Activated CD8-positive, alpha-beta memory T cell treated with anti-CD3 and anti-CD28 coated beads for 24 hours (primary cell): ENCODE measurements at places on chromosomes 2 and 18.
A peak's percentile ranks its signal among the peaks of the same experiment; 100 is the strongest.

GRCh38 chr2:103383541-103383940 lies 621.7 kb downstream of the TMEM182 start:
- no peak for DNase-seq

- DNase-seq = no peak
These were observed 200.2 kb downstream of the STK39 start for GRCh38 chr2:168047091-168047690.

- no peak for DNase-seq
These were observed 256.4 kb downstream of the BCL2 start for GRCh38 chr18:63063171-63063570.

DNA sequence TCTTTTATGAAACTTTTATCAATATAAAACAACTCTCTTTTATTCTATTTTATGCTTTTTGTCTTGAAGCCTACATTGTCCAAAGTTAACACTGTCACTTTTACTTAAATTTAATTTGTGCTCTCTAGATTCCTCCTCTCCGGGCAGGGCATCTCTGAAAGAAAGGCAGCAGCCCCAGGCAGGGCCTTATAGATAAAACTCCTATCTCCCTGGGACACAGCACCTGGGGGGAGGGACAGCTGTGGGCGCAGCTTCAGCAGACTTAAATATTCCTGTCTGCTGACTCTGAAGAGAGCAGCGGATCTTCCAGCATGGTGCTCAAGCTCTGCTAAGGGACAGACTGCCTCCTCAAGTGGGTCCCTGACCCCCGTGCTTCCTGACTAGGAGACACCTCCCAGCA lies 447.7 kb upstream of the FANCL start:
- no peak for DNase-seq

- DNase-seq = no peak
These were observed 53.7 kb downstream of the SNTG2 start for GRCh38 chr2:1004398-1004797.

DNA sequence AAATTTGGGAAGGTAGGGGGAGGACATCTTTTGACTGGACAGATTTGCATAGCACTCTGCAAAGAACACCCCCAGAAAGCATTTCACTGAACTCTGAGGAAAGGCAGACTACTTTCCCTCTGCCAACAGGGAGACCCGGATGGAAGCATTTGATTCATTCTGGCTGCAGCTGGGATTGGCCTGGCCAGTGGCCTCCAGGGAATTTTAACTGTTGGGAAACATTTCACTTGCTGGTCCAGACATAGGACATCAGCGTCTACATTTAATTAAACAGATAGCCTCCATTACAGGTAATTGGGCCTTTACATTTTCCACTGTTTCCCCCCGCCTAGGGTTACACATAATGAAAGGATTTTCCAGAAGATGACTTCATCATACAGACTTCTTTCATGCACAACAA lies 92.8 kb downstream of the MARCHF4 start:
- DNase-seq = no peak

- DNase-seq = no peak
These were observed 132.3 kb downstream of the HDAC4 start for GRCh38 chr2:239268549-239268948.

DNA sequence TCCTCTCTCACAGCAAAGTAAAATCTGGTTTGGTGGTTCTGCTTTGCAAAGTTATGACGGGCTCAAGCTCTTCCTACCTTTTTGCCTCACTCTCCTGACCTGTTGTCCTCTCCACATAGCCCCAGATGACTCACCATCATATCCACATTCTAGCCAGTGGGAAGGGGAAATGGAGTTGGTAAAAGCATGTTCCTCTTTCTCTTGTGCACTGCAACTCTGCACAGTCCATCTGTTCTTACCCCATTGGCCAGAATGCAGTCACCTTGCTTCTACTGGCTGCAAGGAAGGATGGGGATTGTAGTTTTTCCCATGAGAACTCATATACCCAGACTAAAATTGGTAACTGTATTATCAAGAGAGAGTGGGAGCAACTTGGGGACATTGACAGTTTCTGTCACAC lies 50.4 kb upstream of the SMIM21 start:
- DNase-seq = no peak

- no peak for DNase-seq
These were observed 163.4 kb downstream of the UBE2E3 start for GRCh38 chr2:181143790-181144300.

GRCh38 chr18:58254873-58255511 lies 211.0 kb downstream of the NEDD4L start:
- no peak for DNase-seq

DNA sequence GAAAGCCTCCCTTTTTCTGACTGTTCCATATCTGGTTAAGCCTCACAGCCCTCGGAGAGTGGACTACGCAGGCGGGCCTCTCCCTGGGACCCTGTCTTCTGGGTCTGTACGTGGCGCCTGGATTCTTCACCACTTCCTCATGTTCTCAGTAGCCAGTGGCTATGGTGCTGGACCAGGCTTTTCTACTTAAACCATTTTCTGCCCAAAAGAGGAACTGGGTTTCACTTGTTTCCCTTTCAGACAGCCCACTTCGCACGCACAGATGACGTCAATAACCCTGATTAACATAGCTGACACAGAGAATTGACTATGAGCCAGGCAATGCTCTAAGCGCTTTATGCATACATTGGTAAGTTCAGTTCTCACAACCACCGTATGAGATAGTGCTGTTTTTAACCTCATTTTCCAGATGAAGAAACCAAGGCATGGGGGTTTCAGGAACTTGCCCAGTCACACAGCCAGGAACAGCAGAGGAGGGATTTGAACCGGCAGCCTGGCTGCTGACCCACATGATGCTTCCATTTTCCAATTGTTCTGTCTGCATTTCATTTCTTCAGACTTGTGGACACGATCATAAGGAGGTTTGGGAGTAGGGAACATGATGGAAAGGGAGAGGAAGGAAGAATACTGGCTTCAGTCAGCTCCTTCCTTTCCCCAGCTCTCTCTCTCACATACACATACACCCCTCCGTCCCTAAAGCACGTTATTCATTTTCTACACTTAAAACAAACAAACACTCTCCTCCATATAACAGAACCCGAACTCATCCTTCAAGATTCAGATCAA lies 41.7 kb downstream of the MYOM1 start:
- no peak for DNase-seq

GRCh38 chr2:25421289-25421688 lies 79.6 kb upstream of the DNMT3A start:
- DNase-seq = no peak

DNA sequence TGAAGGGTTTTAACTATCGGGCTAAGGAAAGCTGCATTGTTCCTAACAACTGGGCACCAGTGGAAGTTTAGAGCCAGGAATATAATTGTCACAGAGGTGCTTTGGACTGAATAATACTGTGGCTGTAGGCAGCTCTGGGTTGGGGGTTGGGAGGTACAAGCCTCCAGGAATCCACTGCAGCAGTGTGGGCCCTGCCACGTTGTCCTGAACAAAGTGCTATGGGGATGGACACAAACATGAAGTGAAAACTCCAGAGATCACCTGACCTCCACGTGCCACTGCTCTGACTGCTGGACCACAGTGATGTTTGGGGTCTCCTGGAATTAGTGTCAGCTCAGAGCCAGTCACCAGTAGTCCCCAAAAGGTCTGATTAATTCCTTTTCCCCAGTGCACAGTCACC lies 110.9 kb downstream of the BCL2 start:
- no peak for DNase-seq

- no peak for DNase-seq
These were observed 4.7 kb upstream of the CFAP65 start for GRCh38 chr2:219045937-219046550.

DNA sequence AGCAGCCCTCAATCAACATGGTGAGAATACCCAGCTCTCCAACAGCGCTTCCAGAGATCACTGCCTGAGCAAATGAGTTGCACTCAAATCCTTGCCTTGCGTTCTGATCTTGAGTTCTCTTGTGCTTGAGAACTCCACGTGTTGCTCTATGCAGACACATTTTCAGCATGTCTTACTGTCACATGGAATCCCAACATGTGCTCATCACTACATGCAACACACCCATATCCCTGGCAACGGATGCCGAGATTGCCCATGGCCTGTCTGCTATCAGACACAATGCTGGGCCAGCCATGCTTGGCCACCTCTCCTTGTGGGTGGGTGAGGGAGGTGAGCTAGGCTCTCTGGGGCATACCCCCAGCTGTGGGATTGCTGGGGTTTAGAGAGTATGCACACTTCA lies 91.9 kb upstream of the LDAH start:
- no peak for DNase-seq

- DNase-seq = no peak
These were observed 722.6 kb downstream of the METTL4 start for GRCh38 chr18:1848716-1849115.

GRCh38 chr2:121033461-121033996 lies 251.5 kb downstream of the TFCP2L1 start:
- no peak for DNase-seq

DNA sequence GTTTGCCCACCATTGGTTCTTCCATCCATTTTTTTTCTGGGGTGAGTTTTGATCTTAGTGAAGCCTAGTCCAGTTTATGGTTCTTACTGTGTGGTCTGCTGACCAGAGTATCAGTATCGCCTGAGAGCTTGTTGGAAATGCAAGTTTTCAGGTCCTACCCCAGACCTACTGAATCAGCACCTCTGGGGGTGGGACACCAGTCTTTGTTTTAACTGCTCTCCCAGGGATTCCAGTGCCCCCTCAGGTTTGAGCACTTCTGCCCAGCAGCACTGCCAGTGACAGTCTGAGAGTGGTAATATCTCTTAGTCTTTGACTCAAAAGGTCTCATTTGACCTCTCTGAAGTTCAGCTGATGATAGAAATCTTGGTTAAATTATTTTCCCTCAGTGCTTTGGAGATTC lies 269.3 kb downstream of the ALPK2 start:
- no peak for DNase-seq

- DNase-seq = no peak
These were observed 52.9 kb downstream of the PXDN start for GRCh38 chr2:1691366-1691765.

- peak; percentile 98 for DNase-seq
These were observed 99.0 kb downstream of the ZFP36L2 start for GRCh38 chr2:43127208-43127940.

DNA sequence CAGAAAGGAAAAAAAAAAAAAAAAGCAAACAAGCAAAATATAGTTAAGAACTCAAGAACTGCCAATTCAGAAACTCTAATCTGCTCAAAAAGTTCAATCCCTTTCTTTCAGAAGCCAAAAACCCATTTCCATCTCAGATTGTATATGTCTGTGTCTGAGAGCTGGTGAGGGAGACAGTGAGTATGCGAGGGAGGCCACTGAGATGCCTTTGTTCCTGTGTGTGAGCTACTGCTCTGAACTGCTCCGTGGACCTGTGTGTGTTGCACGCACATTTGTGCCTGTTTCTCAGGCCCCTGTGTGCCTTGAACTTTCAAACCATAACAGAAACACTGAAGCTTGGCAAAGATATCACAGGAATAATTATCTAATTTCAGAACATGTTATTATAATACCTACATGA lies 2.5 kb upstream of the PKDCC start:
- no peak for DNase-seq

DNA sequence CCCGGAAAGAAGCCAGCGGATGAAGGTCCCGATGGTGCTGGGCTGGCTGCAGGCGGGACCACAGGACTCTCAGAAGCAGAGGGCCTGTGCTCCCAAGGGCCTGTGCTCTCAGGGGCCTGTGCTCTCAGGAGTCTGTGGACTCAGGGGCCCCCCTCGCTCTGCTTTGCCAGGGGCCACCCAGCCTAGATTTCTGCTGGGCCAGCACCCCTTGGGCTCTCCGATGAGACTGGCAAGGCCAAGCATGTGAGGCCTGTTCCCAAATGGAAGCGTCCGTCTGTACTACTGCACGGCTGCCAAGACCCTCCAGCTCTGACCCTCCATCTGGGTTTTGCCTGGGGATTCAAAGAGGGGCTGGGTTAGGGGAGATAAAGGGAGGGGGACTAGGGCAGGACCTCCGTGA lies 54.6 kb downstream of the SH3BP4 start:
- no peak for DNase-seq

GRCh38 chr2:224659714-224660113 lies 56.5 kb downstream of the CCDC195 start:
- DNase-seq = no peak

GRCh38 chr2:238929242-238930081 lies 81.6 kb downstream of the TWIST2 start:
- no peak for DNase-seq

DNA sequence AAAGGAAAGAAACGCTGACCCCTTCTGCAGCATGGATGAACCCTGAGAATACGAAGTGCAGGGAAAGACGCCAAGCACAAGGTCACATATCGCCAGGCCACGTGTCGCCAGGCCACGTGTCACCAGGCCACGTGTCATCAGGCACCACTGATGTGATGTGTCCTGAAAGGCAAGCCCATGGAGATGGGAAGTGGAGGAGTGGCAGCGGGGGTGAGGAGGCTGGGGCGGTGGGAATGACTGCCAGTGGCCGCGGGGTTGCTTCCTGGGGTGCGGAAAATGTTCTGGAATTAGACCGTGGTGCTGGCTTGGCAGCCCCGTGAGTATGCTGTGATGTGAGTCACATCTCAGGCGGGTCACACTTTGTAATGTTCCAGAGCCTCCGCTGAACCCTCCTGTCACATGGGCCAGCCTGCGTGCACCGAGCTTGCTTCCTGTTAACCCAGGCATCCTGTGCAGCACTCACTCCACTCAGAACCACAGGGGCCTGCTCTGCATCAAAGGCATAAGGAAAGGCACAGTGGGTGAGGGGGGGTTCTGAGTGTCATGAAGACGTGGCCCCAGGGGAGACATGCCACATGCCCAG lies 39.0 kb downstream of the SLC66A2 start:
- peak; percentile 71 for DNase-seq

GRCh38 chr2:127067620-127068350 lies 39.2 kb downstream of the BIN1 start:
- peak; percentile 87 for DNase-seq

- DNase-seq = peak; percentile 85
These were observed 45.1 kb upstream of the ACAA2 start for GRCh38 chr18:49858309-49859020.

DNA sequence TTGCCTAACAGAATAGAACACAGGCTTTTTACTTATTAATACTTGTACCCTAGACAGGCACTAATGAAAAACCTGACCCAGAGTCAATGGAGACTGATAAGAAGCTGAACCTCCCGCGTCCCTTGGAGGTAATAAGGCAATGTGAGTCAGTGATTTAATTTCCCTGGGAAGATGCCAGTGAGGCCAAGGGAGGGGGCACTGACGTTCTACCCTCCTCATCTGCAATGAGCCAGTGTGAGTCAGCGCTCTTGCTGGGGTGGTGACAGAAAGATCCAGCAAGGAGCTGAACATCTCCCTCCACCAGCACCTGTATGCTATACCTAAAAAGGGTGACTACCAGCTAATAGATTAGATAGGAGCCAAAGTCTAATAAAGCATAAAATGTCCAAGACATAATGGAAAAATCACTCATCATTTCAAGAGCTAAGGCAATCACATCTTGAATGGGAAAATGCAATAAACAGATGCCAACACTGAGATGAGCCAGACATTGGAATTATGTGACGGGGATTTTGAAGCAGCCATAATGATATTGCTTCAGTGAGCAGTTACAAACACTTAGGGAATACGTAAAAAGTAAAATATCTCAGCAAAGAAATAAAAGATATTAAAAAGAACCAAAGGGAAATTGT lies 116.9 kb downstream of the TPGS2 start:
- DNase-seq = no peak
